KBM-7 (cell line): ENCODE measurements at places on chromosomes 1 and 21.

DNA sequence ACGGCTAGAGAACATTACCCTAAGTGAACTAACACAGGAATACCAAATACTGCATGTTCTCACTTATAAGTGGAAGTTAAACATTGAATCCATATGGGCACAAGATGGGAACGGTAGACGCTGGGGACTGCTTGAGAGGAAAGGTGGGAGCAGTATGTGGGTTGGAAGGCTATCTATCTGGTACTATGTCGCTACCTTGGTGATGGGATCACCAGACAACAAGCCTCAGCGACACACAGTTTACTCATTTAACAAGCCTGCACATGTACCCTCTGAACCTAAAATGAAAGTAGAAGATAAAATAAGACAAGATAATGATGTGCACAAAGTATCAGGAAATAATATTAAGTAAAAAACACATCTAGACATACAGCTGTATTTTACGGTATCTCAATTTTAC lies 819 bp downstream of the PYHIN1 start:
- DNase-seq, result no peak

DNA sequence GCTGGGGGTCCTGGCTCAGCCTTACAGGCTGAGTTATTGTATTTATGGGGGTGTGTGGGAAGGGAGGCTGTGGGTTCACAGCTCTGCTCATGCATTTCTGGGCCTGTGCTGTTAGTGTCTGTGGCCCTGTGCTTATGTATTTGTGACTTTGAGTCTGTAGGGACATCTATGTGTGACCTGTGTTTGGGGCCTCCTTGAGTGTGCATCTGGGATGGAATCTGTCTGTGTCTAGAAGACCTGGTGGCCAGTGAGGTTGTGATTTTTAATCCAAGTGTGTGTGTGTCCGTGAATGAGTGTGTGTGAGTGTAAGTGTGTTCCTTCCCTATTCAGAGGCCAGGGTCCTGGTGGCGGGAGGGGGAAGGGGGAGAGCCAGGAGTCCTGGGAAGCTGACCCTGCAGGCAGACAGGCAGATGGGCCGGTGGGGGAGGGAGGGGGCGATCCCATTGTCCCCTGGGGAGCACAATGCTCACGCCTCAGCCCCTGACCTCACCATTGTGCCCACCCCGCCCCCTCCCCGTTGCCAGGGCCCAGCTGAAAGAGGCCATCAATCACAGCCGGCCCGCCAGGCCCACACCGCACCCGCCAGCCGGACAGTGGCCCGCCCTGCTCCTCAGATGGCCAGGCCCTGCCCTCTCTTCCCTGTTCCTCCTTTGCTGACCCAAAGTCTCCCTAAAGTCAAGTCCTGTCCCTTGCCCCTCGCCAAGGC lies 19.6 kb downstream of the SLC27A3 start:
- no peak for DNase-seq

DNA sequence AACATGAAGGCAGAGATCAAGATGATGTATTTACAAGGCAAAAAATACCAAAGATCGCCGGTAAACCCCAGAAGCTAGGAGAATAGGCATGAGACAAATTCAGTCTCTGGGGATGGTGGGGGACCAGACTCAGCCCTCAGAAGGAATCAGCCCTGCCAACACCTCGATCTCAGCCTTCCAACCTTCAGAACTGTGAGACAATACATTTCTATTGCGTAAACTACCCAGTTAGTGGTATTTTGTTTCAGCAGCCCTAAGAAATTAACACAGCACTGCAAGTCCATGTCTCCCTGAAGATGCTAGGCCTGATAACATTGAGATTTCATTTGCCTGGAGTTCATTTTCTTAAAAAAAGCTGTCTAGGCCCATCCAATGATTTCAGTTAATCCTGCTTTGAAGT lies 622.5 kb downstream of the PTPRC start:
- DNase-seq, result no peak

DNA sequence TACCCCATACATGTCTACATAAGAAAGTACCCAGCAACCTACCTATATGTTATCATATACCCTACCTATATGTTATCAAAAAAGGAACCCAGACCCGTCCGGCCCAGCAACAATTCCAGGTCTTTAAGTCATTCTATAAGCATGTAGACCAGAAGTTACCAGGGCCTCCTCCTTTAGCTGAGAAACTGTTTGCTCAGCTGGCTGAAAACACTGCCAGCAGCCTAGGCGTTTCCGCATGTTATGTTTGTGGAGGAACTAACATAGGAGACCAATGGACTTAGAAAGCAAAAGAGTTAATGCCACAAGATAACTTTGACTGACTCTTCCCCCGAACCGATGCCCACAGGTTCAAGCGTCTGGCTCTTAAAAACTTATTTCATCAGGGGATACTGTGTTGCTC lies 7.1 kb upstream of the ZNF678 start:
- no peak for DNase-seq

DNA sequence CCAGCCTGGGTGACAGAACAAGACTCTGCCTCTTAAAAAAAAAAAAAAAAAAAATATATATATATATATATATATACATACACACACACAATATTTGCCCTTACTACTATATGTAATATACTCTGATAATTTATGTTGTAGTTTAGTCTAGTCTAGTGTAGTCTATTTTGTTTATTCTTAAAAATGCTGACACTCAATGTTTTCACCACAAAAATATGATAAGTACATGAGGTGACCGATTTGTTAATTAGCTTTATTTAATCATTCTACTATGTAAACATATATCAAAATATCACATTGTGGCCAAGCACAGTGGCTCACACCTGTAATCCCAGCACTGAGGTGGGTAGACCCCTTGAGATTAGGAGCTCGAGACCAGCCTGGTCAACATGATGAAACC lies 19.8 kb upstream of the ZNF362 start:
- no peak for DNase-seq

GRCh38 chr1:15153842-15154479 lies 414 bp downstream of the TMEM51 start:
- DNase-seq, result peak; percentile 81

GRCh38 chr1:147252540-147252939 lies 10.1 kb downstream of the CHD1L start:
- DNase-seq, result no peak

DNA sequence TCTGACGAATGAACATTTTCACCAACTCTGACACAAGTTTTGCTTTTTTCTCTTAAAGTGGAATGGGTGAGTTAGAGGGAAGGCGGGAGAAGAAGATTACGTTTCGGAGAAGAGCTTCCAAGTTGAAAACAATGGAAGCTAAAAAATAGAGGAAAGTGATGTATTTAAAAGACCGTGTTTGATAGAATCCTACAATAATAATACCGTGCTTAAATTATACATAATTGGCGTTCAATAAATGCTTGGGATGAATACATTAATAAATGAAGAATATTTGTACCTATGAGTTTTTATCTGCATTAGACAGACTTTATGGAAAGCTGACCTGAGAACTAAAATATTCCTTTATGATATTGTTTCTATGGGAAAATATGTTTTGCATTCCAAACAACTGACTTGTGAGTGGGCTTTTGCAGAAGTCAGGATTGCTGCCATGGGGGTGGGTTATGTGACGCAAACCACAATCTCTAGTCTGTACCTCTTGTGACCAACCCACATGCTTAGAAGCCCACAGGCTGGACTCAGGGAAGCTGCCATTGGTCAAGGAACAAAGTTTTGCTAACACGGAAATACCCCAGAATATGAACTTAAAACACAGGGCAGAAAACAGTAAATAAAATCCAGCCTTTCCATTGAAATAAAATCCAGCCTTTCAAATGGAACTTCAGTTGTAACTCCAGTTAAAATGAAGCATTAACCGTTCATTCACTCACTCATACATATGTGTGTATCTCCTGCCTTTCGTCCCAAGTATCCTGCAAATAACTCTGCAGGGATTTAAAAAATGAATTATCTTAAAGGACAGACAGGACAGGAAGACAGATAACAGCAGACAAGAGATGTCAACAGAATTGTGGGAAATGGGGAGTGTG lies 21.3 kb upstream of the ATF3 start:
- DNase-seq, result no peak

DNA sequence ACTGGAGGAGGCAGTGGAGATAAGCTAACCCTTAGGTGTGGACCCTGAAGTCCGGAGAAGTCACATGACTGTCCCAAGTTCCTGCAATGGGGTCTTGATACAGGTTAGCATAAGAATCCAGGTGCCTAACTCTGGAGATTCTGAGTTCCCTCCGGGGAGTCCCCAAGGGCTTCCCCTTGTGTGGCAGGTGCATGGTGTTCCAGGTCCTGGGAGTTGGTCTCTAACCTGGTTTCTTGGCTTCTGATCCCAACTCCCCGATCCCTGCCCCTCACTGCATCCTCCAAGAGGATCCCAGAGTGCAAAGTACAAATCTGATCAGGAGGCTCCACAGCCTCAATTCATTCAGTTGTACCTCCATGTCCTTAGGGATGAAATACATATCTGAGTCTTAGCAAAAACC lies 9.3 kb upstream of the C8A start:
- DNase-seq, result no peak

DNA sequence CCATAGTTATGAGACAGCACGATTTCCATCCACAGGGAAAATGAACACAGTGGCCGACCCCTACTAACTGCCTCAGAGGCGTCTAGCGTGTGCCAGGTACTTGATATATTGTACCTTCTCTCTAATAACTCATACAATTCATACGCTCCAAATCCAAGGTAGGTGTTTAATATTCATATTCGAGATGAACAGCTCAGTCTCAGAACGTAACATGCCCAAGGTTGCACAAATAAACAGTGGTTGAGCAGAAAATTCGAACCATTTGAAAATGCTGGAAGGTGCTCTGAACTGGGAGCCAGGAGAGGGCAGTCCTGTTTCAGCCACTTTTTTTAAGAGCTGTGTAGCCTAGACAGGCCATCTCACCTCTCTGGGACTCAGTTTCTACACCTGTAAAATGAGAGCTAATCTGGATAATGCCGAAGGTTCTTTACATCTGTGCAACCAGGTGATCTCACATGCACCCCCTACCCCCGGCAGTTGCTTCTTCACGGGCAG lies 7.9 kb downstream of the SLC45A3 start:
- DNase-seq, result no peak

GRCh38 chr1:182283746-182284544 lies 107.6 kb downstream of the GLUL start:
- DNase-seq, result no peak

DNA sequence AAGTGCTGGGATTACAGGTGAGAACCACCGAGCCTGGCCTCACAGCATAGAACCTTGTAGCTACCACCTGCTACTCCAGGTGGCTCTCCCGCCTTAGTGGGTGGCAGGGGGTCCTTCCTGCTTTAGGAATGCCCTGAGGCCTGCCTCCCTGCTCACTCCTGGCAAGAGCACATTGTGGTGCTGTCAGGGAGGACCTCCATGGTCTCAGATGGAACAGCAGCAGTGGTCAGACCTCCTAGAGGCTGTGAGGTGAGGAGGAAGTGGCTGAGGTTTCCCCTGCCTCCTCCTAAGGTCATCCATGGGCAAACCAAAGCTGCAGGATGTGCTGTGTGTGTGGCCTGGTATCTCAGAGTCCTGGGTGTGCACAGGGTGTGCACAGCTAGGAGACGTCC lies 6.7 kb downstream of the SOX13 start:
- DNase-seq, result no peak

DNA sequence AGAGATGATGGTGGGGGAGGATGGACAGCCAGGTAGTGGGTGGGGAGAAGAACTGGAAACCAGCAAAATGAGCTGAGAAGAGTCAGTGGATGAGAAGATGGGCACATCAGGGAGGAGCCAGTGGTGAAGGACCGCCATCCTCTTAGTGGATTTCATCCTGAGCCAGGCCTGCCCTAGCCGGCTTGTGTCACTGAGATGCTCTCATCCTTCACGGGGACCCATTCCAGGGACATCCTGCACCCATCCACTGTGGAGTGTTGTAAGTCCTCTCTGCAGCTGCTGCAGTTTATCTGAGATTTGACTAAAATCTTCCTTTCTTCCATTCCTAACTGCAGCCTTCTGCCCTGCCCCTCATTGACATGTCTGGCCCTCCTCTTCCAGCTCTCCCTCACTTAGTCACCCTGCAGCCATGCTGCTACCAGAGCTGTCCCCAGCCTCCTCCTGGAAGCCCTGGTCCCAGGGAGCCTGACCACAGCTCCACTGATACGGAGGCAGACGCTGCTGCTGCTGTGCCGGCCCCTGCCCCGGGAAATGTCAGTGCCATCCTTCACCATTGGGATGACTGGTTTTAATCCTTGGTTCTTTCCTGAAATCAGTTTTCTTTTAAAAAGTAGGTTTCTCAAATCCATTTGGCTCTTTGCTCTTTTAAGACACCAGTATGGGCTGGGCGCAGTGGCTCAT lies 33.2 kb downstream of the STUM start:
- no peak for DNase-seq

DNA sequence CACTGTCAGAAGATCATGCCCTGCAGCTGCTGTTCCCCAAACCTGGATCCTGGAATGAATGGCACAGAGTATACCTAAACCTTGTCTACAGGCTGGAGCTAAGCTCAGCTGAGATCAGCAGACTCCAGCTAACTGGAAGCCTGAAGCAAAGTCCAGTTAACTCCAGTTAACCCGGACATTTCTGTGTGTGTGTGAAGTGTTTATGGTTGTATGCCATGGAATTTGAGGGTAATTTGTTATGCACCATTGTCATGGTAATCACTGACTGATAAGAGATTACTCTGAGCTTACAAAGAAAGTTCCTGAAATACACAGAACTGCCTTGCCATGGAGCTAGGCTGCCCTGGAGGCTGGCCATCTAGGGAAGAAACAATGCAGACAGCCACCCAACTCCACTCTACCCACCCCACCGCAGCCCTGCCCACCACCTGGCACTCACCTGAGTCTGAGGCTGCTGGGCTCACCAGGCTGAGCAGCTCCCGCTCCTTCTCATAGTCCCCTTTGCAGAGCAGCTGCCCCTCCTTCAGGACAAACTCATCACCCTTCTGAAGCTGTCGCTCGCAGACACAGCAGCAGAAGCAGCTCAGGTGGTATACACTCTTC lies 107.4 kb downstream of the LMX1A start:
- DNase-seq, result no peak

GRCh38 chr1:41849211-41849759 lies 69.4 kb downstream of the HIVEP3 start:
- DNase-seq, result no peak

DNA sequence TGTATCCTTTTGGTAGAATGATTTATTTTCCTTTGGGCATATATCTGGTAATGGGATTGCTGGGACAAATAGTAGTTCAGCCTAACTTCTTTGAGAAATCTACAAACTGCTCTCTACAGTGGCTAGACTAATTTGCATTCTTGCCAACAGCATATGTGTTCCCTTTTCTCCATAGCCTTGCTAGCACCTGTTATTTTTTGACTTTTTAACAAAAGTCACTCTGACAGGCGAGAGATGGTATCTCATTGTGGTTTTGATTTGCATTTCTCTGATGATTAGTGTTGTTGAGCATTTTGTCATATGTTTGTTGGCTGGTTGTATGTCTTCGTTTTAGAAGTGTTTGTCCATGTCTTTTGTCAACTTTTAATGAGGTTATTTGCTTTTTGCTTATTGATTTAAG lies 99.8 kb downstream of the UCK2 start:
- DNase-seq, result no peak

GRCh38 chr1:1199141-1199960 lies 7.0 kb downstream of the TNFRSF18 start:
- no peak for DNase-seq

GRCh38 chr1:58779059-58779754 lies 4.6 kb downstream of the JUN start:
- no peak for DNase-seq
